ENCODE measurements at places on chromosomes 7 and 10.
A peak's percentile ranks its signal among the peaks of the same experiment; 100 is the strongest.

- DNase-seq = no peak
Observed at GRCh38 chr7:32250003-32250402, 179.8 kb upstream of the PDE1C start.

DNA sequence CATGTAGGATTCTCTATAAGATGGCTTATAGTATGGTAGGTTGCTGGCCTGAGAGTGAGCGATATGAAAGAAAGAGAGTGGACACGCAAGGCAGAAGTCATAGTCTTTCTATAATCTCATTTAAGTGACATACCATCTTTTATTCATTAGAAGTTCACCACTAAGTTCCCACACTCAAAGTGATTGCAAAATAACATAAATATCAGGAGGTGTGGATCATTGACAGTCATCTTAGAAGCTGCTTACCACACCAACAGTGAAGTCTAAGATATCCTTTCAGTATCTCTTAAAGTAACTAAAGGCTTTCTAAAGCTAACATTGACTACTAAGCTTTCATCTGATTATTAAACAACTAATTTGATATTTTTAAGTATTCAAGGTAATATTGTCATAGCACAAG lies 36.9 kb upstream of the GNAI1 start:
- DNase-seq = no peak

DNA sequence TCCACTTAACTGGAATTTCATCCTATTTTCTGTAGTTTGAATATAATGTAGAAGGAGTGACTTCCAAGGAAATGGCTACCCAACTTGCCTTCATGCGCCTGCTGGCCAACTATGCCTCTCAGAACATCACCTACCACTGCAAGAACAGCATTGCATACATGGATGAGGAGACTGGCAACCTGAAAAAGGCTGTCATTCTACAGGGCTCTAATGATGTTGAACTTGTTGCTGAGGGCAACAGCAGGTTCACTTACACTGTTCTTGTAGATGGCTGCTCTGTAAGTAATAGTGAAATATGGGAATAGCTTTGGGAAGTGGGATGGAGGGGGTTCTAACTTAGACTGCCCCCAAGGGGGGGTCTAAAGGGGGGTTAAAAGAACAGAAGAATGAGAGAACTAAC lies 34.5 kb downstream of the COL1A2 start:
- no peak for DNase-seq

DNA sequence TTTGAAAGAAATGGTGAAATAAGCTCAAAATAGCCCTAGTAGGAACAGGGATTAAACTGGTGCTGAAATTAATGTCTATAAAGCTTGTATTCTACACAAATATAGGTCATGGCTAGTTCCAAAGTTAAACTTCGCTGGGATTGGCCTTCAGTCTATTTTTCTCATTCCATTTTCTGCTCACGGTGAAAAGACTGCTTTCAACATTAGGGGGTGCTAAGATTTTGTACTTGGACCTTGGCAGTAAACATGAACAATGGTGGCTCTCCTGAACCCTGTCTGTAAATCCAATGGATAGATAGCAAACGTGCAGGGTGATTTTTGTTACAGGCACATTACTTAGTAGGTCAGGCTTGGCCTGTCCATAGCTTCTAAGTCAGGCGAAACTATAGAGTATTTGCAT lies 36.0 kb upstream of the RSU1 start:
- DNase-seq = no peak

DNA sequence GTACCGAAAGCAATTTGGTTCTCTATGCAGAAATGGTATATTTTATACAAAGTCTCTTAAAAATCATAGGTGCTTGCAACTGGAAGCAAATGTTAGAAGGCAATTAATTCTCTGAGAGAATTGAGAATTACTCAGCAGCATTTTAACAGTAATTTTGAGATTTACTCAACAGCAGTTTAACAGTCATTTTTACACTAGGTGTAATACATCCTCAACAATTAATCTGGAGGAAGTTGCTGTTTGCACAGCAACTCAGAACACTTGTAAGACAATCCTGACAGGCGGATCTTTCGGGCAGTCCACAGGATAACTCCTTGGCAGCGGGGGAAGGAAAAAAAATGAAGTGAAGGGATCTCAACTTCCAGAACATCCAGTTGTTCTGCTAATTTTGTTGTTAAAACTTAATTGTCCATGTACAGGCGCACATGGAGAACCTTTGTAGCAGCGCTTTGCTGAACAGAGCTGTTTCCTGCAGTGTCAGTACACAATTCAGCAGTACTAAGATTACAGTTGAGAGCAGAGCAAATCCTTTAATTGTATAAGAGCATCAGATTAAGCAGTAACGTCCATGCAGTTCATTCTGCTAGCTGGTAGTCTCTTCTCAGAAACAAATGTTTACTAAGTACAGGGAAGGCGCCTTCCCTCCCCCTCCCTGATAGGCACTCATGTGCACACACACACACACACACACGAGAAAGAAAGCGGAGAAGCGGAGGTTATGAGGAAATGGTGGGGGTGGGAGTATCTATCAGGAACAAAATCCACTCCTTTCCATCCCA lies 43.8 kb downstream of the ENO4 start:
- no peak for DNase-seq

DNA sequence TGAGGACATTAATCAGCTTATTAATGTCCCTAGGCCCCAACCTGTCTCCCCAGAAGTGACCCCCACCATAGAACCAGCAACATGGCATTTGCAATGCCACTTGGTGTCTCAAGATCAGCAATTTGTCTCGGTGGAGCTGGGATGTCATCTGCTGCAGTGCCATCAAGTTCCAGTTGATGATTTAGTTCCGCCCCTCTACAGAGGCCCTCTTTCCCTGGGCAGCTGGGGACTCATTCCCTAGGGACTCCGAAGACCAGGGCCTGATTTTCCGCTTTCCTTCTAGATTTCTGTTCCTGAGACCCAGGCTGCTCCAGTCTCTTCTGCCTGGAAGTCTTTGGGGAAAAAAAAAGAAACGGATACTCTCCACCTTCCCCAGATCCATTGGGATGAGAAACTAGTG lies 122.5 kb upstream of the NANOS1 start:
- peak; percentile 27 for DNase-seq

- no peak for DNase-seq
Observed at GRCh38 chr7:90832726-90833125, 236.6 kb downstream of the CDK14 start.

DNA sequence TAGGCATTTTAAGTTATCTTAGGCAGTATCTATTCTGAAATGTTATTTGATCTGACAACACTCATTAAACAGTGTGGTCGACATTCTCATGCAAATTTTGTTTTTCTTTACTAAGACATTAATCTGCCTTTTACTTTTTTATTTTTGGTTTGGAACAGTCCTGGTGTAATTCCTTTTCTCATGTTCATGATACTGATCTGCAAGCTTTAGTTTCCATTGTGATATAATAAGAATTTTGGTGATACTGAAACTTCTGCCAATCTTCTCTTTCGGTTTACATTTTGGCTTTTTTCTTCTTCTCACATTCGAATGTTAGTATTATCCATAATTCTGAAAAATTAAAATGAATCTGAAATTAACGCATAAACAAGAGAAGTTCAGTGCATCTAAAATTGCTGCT lies 281.9 kb upstream of the MTPN start:
- DNase-seq = no peak

DNA sequence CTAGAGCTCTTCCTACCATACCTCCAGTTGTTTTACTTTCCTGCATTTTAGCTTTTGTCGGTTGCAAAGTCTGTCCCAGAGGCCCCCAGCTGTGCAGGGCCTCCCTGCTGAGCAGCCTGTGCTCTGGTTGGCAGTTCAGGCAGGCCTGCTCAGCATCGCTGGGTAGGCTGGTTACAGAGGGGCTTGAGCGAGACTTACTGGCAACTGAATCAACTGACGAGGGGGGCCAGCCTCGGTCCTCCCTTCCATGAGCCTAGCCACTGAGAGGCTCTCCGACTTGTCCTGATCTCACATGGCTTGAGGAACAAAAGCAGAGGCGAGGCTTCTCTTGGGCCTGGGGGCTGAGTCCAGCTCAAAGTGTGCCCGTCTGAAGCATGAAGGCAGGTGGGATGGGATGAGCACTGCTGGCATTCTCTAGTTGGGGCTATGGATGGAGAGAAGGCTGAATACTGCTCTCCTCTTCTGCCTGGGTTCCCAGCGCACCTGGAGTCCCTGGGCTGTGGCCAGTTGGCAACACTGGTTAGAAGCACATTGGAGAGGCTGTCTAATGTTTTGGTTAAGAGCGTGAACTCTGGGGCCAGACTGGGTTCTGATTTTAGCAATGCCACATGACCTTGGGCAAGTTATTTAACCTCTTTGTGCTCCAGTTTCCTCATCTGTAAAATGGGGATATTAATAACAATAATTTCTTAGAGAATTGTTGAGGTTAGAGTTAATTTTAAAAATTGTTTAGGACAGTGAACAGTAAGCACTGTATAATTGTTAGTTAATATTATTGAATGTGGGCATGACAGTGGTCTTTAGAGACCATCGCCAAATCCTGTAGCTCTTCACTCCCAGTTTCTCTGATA lies 6.9 kb upstream of the SFRP5 start:
- no peak for DNase-seq

GRCh38 chr7:130695840-130696239 lies 9.5 kb upstream of the TSGA13 start:
- no peak for DNase-seq

GRCh38 chr10:29736366-29737073 lies 101.7 kb upstream of the SVIL start:
- DNase-seq = peak; percentile 73

- DNase-seq = no peak
Observed at GRCh38 chr7:29968683-29969395, 20.8 kb downstream of the SCRN1 start.

DNA sequence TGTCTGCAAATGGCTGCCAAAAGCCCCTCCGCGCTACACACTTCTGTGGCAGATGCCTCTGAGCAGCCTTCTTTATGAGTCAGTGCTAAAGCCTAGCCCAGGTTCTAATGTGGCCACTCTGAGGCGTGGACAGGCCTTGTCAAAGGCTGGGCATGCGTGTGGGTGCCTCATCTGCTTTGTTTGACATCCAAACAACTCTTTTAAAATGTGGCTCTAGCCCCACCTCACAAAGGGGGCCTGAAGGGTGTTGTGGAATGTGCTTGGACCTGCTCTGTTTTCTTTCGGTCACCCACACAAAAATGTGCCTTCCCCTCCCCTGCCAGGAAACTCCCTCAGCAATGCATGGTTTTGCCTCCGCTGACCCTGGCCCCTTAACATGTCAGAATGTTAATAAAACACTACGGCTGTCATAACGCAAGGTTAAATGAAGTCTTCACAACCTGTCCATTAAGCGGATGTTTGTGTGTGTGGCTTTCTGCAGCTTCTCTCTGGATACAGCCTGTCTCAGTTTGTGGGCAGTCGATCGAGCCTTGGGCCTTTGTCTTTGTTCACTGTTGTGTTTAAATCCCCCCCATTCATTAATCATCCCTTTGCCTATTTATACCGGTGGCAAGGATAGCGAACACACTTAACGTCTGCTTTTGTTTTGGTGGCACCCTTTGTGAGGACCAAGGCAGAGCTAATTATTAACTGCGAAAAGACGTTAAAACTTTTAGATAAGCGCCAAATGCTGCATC lies 718.9 kb downstream of the LRMDA start:
- peak; percentile 75 for DNase-seq

- no peak for DNase-seq
Observed at GRCh38 chr10:123666318-123667236, at the start of gene GPR26. TSS of gene GPR26 (plus strand) at chr10:123666355. CDS start at chr10:123666408, 53 bp downstream.

DNA sequence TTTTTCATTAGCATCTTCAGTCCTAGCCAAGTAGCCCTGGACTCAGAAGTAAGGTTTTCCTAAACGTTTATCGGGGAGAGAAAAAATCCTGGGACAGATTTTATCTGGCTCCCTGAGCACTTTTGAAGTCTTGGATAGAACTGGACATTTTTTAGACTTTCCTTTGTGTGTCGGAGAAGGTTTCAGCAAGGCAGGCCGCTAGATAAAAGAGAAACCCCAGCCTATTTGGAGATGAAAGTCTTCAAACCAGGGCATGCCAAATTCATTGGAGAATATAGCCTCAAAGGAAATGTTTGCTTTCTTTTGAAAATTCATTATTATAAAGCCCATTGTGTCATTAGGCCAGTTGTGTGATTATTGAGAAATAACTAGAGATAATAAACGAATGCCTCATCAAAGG lies 228.1 kb downstream of the BAMBI start:
- DNase-seq = no peak

DNA sequence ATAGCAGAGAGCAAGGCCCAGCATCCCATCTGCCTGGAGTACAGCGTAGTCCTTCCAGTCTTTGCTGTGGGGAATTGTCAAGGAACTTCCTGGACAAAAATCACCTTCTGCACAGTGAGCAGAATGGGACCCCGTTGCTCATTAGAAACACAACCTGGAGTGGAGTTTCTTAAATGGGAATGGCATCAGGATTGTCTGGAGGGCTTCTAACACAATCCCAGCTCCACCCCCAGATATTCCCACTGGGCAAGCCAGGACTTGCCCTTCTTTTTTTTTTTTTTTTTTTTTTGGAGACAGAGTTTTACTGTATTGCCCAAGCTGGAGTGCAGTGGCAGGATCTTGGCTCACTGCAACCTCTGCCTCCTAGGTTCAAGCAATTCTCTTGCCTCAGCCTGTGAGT lies 356.4 kb downstream of the GALNT17 start:
- DNase-seq = no peak

- DNase-seq = no peak
Observed at GRCh38 chr7:36683695-36684357, 40.5 kb downstream of the AOAH start.

DNA sequence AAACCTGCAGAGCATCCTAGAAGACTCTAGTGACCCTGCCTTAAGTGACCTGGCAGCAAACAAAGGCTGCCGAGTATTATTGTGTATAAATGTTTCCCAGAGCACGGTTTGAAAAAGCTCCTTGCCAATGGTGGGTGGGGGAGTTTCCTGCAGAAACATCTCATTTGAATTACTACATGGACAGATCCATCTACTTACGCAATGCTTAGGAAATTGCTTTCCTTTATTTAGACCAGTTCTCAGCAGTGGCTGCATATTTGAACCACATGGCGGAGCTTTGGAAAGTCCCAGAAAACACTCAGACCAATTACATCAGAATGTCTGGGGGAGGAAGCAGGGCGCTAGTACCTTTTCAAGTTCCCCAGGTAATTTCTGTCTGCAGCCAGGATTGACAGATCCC lies 560.9 kb downstream of the SDK1 start:
- DNase-seq = no peak

GRCh38 chr10:30984563-30985328 lies 46.9 kb downstream of the ZNF438 start:
- no peak for DNase-seq

DNA sequence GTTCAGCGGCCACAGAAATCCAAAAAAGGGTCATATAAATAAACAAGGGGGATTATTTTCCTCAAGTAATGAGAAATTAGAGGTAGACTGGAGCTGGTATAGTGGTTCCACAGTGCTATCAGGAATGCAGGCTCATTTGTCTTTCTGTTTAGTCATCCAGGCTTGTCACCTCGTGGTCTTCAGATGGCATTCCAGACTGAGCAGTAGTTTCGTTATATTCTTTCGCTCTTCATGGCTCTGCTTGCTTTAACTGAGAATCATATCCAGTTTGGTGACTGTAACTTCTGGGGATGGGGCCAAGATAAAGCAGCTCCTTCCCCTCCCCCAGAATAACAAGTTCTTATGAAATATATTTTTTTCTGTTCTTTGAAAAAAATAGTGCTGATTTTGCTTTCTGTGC lies 9.5 kb downstream of the ANKIB1 start:
- no peak for DNase-seq

GRCh38 chr10:5349362-5349761 lies 15.4 kb upstream of the UCN3 start:
- DNase-seq = no peak

- DNase-seq = no peak
Observed at GRCh38 chr7:155913719-155914118, 101.5 kb upstream of the SHH start.

GRCh38 chr7:136941816-136942215 lies 73.4 kb downstream of the CHRM2 start:
- DNase-seq = no peak

- DNase-seq = no peak
Observed at GRCh38 chr7:2774935-2775334, 69.2 kb downstream of the GNA12 start.

Data from type B pancreatic cell (in vitro differentiated cells).